Bronchial epithelial cell (primary cell): ENCODE measurements at places on chromosomes 2 and 18. TPM values are rescaled to one million over a fixed set of nuclear protein-coding genes. Genes with fewer than 3 reads are reported as not detected.

Gene CRYBA2
- not detected in 2 replicates for total RNA-seq

Gene CSRNP3
- 0.26 and 0.38 TPM in 2 replicates for total RNA-seq

Gene DHRS9
- 5.8 and 19.1 TPM in 2 replicates for total RNA-seq

Gene RABL2A
- total RNA-seq, result 7.6 and 7.7 TPM in 2 replicates

Gene UBXN2A
- 10.5 and 11.6 TPM in 2 replicates for total RNA-seq

Gene PTPN2
- 47.9 and 50.1 TPM in 2 replicates for total RNA-seq

Gene NOSTRIN
- 0.26 and 0.64 TPM in 2 replicates for total RNA-seq

Gene MDH1B
- total RNA-seq, result 0.26 TPM in 1 of 2 replicates, not detected in the other

Gene C18orf54
- total RNA-seq, result 1.1 and 2.0 TPM in 2 replicates
